ENCODE measurements at places on chromosomes 5 and 9. TPM values are rescaled to one million over a fixed set of nuclear protein-coding genes. Genes with fewer than 3 reads are reported as not detected.
A peak's percentile ranks its signal among the peaks of the same experiment; 100 is the strongest.

DNA sequence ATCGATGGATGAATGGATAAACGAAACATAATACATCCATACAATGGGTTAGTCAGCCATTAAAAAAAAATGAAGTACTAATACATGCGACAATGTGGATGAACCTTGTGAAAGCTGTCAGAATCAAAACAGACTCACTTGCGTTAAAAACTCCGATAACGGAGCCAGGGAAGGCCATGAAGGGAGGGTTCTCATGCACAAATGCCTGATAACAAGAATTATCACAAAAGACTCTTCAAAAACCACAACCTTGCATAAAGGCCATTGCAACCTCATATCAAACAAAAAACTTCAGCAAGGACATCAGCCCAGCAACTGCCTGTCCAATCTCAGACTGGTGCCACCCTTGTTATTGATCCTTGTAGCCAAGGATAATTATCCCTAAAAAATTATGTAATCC lies 13.7 kb downstream of the ERMP1 start:
- H3K4me1 ChIP-seq = no peaks in the 10 kb centered on the region
- H3K27ac ChIP-seq = no peak overlapping the region
- DNase-seq = no peak
- no peaks in the 10 kb centered on the region for H3K36me3 ChIP-seq
- H3K27me3 ChIP-seq = no peaks in the 10 kb centered on the region

Gene SYK
- 52.4 TPM for total RNA-seq

DNA sequence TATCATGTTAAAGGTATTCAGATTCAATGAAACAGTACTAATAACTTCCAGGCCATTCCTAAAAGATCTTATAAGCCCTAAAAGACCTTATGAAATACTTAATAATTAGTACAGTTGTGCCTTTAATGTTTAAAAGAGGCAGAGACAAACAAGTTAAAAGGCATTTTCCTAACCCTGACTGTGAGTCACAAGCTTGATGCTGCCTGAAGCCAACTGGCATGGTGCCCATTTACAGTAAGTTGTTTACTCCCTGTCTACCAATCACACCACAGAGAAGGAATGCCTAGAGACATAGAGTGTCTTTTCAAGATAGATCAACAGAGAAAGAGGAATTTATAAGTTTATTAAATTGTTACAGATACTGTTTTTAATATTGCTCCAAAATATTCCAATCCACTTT lies 47.8 kb downstream of the NR3C1 start:
- H3K27me3 ChIP-seq = no peaks in the 10 kb centered on the region
- peak overlapping the region; percentile 42 for H3K27ac ChIP-seq
- no peak overlapping the region for H3K4me3 ChIP-seq
- peaks cover 78% of the 10 kb centered on the region for H3K4me1 ChIP-seq
- H3K36me3 ChIP-seq = no peaks in the 10 kb centered on the region
- DNase-seq = no peak

GRCh38 chr9:20884985-20885593 lies 146.4 kb downstream of the HACD4 start:
- no peak overlapping the region for H3K27ac ChIP-seq
- no peak overlapping the region for H3K4me3 ChIP-seq
- no peak for DNase-seq
- H3K36me3 ChIP-seq = no peaks in the 10 kb centered on the region

- no peaks in the 10 kb centered on the region for H3K36me3 ChIP-seq
- H3K27me3 ChIP-seq = no peaks in the 10 kb centered on the region
- no peaks in the 10 kb centered on the region for H3K4me1 ChIP-seq
Measured at GRCh38 chr5:115720888-115721287, 95.1 kb upstream of the TMED7 start.

- no peak for DNase-seq
- H3K4me3 ChIP-seq = no peak overlapping the region
- no peaks in the 10 kb centered on the region for H3K27me3 ChIP-seq
Measured at GRCh38 chr5:579211-579610, 32.9 kb upstream of the CEP72 start.

Gene DAB2IP
- 73.7 TPM for total RNA-seq

- no peak overlapping the region for H3K4me3 ChIP-seq
- no peaks in the 10 kb centered on the region for H3K27me3 ChIP-seq
- no peaks in the 10 kb centered on the region for H3K4me1 ChIP-seq
Measured at GRCh38 chr5:174400461-174400860, 323.9 kb upstream of the MSX2 start.

DNA sequence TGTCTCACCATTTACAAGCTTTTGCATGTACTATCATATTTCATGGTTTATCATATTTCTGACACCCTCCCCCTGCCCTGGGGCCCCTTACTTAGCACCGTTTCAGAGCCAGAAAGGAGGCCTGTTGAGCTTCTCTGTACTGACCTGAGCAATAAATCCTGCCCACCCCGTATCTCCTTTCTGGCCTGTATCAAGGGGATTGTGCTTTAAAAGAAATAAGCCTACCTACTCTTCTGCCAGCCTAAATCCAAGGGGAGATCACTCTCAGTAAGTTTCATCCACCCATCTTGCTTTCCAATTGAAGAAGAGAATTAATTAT lies 54.0 kb upstream of the FST start:
- DNase-seq = no peak
- no peak overlapping the region for H3K4me3 ChIP-seq
- no peaks in the 10 kb centered on the region for H3K36me3 ChIP-seq
